HCT116 (cell line): ENCODE measurements at places on chromosomes 16 and 17. TPM values are rescaled to one million over a fixed set of nuclear protein-coding genes. Genes with fewer than 3 reads are reported as not detected.

PRSS22 gene
- total RNA-seq, result 20.2 TPM

FTSJ3 gene
- 70.9 TPM for total RNA-seq

TBC1D3E gene
- total RNA-seq, result not detected

DCXR gene
- total RNA-seq, result 306 TPM

DNA sequence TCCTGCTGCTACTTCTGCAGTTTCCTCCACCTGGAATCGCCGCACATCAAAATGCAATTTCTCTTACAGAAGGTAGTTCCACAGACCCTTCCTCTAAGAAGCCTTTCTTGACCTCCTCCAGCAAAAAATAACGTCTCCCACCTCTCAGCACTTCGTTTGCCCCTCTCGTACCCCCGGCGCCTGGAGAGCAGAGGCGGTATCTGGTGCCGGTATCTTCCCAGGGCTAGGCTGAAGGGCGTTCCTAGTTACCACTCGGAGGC is 482 bp downstream of the DCTPP1 start:
- no peak for DNase-seq

DNA sequence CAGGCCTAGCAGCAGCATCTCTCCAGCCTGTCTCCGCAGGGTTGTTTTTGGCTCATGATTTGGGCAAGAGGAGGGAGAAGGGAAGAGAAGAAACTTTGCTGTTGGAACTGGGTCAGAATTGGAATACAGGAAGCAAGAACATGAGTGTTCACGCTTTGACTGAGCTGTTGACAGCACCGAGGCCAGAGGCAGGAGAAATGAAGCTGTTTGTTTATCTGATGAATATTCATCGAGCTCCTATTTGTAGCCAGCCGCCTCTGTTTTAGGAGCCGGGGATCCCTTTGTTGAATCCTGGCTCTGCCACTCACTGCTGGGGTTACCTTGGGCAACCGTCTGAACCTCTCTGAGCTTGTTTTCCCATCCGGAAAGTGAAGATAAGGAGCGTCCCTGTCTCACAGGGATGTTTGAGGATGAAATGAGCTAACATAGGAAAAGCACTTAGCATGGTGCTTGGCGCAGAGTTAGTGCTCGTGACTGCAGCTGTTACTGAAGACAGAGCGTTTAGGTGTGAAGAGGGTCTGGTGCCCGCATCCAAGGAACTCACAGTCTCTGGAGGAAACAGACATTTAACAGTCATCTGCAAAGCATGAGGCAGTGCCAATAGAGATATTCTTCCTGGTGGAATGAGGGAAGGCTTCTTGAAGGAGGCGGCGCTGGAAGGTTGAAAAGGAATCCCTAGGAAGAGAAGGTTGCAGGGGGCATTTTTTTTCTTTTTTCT is 29.2 kb downstream of the RAP1GAP2 start:
- no peak for DNase-seq

DNA sequence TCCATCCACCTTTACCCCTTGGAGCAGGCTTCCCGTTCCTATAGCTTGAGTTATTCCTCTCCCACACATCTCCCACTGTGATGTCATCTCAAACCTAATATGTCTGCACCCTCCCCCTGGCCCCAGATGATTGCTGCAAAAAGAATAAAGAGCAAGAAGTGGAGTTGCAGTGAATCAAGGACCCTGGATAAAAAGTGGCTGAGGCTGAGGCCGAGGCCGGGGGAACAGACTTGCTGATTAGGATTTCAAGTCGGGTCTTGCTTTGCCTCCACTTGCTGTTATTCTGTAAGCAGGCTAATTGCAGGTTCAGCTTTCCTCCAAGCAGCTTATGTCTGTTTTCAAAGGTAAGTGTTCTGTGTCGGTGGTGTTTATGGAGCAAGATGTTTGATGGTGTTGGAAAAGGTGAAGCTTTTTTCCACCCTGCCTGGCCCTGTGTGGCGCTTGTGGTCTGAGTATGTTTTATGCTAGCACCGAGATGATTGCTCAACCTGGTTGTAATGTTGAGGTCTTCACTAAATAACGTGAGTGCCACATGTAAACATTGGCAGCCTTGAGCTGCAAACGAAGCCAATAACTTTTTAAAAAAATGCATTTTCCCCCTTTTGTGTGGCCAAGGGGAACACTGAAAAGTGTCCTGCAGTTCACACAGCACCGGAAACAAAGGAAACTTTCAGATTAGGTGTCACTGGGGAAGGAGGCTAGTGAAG is 15.4 kb downstream of the HS3ST3B1 start:
- DNase-seq, result no peak

- no peak for DNase-seq
Observed at GRCh38 chr17:13346081-13346533, 255.6 kb downstream of the HS3ST3A1 start.

GRCh38 chr16:86511317-86512161 is 1.2 kb downstream of the FOXF1 start:
- DNase-seq, result no peak

DNA sequence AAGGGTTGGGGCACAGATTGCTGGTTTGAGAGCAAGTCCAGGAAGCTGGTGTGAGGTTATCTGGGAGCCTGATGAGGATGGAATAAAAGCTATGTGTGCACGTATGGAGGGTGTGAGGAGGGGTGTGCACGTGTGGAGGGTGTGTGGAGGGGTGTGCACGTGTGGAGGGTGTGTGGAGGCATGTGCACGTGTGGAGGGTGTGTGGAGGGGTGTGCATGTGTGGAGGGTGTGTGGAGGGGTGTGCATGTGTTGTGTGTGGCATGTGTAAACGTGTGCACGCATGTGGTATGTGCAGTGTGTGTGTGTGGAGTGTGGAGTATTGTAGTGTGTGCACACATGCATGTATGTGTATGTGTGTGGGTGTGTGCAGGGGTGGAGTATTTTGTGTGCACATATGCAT is 19.2 kb downstream of the RBFOX3 start:
- DNase-seq, result no peak
